ENCODE measurements at places on chromosomes 1 and 21.

DNA sequence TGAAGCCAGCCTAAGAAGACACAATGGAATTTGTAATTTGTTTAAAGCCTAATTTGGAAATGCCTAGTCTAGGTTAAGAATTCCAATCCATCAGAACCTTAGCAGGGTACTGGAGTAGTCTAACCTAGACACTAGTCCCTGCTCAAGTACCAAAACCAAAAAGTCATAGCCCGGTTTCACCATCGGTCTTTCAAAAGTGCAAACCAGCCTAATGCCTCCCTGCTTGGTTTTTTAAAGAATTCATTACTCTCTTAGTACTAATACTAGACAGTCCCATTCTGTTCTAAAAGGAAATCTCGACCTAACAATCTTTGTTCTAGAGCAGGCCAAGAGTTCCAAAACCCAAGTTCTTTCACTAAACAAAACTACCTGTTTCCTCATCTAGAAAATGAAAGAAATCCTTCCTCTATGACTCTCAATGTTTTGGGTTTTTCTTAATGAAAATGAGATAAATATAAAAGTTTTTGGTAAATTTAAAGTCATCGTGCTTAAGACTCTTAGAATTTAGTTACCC, 2.6 kb downstream of the PUM1 start:
- DNase-seq: no peak

DNA sequence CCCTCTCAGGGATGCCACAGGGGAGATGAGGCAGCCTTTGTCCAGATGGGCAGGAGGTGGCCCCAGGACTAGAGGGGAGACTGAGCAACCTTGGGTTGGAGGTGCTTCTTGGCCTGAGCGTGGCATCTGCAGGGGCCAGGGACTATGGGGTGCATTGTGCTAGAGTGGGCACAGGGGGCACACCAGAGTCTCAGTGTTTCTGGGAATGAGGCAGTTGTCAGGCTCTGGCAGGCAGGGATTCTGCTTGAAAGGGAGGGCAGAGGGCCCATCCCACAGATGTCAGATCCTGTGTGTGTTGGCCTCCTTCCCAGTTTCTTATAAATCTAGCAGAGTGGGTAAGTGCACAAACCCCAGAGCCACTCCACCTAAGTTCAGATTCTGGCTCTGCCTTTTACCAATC, 13.7 kb downstream of the LGR6 start:
- peak; percentile 52 for DNase-seq

DNA sequence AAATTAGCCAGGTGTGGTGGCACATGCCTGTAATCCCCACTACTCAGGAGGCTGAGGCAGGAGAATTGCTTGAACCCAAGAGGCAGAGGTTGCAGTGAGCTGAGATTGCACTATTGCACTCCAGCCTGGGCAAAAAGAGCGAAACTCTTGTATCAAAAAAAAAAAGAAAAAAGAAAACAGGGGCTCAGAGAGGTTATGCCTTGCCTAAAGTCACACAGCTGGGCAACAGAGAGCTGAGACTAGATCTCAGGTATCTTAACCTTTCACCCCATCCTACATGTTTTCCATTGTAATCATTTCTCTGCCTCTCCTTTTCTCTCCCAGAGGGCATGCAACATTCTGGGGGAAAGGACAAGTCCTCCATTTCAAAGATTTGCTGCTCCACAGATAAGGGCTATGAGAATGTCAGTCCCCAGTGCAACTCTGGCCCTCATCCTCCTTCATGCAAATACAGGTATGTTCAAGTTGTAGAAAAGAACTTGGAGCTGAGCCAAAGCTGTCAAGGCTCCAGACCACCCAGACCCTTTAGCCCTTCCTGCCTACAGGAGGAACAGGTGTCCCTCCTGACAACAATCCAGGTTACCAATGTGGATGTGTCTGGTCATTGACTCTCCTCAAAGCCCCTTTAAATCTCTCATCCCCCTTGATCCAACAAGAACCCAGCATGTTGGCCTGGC, 6.9 kb downstream of the SLC9A1 start:
- DNase-seq: no peak

DNA sequence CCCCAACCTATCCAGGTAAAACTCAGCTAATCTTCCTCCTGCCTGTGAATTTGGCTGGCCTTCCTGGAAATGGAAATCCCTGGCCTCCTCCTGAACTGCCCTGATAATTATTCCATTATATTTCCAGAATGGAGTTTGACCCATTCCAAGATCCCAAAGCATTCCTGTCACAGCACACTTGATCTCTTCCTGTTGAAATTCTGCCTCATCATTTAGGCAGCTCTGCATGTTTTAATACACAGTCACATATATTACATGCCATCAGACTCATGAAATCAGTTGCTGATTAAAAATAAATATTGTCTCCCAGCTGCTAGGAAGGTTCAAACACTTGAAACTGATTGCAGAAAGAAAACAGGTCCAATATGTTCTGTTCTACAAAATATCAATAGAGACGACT, 148.2 kb upstream of the PALMD start:
- no peak for DNase-seq

DNA sequence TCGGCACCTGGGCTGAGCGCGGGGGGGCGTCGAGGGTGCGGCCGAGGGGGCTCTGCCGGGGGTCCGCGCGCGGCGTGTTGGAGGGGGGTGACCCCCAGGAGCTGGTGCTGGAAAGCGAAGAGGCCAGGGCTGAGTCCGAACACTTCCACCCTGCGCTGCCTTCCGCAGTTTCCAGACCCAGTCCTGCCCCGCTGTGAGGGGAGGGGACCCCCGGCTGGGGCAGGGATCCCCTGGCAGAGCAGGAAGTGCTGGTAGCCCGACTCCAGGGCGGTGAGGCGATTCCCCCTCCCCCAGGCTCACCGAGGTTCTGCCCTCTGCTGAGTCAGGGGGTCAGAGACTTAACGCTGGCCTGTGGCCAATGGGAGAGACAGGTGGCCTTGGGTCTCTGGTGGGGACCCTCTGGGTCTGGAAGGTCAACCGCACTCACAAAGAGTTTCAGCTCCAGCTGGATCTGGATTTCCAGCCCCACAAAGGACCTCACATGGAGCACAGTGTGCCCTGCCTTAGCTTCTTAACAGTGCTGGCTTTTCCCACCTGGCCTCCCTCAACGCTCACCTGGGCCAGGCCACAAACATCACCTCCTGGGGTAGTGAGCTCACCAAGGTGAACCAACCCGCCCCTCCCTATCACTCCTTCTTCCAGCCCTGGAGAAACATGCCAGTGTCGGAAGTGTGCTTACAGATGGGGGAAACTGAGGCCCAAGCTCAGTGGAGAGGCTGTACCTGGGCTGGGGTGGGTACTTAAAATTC, 39.8 kb upstream of the SYNC start:
- no peak for DNase-seq

DNA sequence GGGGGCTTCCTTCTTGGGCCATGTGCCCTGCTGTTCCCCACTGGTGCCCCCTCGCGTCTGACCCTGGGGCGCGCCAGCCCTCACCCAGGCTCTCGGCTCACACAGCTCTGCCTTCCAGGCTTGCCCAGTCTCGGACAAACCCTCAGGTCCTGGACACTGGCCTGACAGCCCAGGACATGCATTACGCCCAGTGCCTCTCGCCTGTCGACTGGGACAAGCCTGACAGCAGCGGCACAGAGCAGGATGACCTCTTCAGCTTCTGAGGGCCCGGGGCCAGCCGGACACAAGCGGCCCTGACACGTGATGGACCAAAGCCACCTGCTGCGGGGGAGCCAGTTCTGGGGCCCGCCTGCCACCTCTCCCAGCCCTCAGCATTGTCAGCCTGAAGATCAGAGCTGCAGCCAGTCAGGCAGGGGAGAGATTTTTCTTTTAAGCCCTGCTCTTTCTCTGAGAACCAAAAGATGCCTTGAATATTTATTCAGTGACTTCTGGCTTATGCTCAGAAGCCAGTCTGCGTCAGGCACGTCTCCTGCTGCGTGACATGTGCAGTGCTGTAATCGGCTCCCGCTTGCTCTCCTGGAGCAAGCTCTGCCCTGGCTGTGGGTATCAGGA, 23.4 kb downstream of the LDLRAP1 start:
- DNase-seq: peak; percentile 77

GRCh38 chr21:45562965-45563364, 20.7 kb upstream of the SLC19A1 start:
- no peak for DNase-seq

GRCh38 chr1:94769551-94769950, 50.6 kb upstream of the SLC44A3 start:
- DNase-seq: no peak

GRCh38 chr1:176193023-176193422, 14.1 kb downstream of the COP1 start:
- no peak for DNase-seq

DNA sequence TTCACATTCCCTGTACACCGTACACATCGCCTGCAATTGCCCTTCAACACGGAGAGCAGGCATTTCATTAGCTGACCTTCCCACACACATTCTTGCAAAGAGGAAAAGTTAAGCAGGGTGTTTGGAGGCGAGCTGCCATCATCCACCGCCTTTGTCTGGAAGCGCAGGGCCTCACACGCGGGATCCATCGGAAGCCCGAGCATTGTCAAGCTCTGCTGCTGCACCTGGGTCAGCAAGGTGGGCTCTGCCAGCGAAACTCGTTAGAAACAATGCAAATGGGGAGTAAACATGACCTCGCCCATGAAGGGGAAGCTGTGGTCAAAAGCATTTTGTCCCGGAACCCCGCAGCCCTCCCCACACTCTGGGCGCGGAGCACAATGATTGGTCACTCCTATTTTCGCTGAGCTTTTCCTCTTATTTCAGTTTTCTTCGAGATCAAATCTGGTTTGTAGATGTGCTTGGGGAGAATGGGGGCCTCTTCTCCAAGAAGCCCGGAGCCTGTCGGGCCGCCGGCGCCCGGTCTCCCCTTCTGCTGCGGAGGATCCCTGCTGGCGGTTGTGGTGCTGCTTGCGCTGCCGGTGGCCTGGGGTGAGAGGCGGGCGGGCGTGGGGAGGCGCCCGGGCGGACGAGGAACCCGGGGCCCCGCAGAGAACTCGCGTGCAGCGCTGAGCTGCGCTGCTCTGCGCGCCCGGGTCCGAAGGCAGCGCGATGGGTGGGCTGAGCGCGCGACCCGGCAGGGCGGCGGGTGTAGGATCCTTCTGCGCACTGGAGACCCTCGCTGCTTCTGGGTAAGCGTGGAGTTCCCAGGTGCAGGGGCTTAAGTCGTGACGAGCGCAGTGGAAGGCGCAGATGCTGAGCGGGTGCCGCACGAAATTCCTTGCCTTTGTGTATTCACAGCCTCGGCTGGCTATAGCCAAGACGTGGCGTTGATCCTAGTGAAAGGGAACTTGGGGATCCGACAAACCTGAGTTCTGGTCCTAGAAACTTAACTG, at the start of gene CR1:
TSS of gene CR1 (plus strand) at position 357 of the 992 bp plus-strand sequence. CDS start at position 468, 111 bp downstream.
- no peak for DNase-seq

DNA sequence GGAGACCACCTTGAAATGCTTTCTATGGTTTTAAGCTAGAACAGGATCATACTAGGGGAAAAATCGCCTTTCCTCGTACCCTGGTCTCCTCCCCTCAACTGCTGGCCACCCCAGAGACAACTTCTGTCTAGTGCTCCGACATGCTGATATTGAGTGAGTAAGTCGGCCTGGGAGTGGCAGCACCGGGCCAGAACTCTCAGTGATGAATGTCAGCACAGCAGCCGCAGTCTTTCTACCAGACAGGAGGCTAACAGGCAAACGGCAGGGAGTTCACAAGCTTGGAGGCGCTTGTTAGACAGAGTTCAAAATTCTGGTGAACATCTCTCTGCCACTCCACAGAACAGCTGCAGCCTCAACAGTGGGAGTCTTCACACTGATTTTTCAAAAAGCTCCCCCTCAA, 716.9 kb downstream of the ADGRL2 start:
- peak; percentile 0 for DNase-seq

GRCh38 chr1:75614399-75614756, 3.5 kb upstream of the SLC44A5 start:
- DNase-seq: no peak
